ENCODE measurements at places on chromosomes 7 and 10.

DNA sequence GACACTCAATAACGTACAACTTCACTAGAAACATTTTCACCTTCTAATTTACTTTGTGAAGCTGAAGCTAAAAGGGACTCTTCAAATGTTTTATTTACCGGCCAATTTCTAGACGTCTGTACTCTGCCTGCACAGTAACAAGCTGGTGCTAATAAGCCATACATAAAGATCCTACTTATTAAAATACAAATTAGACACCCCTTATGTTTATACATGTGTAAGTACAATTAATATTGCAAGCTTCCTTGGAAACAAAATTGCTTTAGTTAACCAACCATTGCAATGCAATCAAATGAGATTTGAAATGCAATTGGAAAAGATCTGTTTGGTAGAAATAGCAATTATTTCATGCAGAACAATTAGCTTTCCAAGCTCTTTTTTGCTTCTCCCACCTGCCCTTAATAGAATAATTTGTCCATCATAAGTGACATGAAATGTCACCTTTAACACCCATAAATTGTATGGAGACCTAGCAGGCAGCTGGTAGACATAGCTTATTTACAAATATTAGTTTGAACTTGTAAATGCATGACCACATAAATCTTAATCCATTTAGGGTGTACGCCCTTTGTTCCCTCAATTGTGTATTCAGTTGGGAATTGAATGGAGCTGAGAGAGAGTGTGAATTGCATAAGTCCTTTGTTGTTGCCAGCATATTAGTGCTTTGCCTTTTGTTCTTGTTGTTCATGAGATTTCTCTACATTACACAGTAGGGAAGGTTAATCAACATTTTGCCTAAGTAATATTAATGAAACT, 277.1 kb downstream of the CACNA2D1 start:
- DNase-seq = no peak

DNA sequence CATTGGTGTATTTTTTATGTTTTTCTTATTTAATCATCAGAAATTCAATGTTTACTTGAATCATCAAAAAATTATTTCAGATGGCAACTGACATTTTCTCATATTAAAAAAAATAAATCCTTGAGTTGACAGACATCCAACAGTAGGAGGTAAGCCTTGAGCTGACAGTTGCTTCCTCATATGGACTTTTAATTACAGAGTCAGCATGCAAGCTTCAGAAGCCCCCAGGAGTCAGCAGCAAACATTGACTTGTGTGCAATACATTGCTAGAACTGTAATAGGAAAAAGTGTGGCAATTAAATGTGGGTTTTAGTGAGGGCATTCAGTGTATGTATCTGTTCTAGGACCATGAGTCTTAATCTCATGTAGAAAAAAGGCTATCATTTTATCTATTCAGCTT, 62.4 kb upstream of the TAS2R16 start:
- DNase-seq = no peak

GRCh38 chr10:46228563-46229071, 58.2 kb upstream of the ANTXRL start:
- DNase-seq = peak; percentile 50

DNA sequence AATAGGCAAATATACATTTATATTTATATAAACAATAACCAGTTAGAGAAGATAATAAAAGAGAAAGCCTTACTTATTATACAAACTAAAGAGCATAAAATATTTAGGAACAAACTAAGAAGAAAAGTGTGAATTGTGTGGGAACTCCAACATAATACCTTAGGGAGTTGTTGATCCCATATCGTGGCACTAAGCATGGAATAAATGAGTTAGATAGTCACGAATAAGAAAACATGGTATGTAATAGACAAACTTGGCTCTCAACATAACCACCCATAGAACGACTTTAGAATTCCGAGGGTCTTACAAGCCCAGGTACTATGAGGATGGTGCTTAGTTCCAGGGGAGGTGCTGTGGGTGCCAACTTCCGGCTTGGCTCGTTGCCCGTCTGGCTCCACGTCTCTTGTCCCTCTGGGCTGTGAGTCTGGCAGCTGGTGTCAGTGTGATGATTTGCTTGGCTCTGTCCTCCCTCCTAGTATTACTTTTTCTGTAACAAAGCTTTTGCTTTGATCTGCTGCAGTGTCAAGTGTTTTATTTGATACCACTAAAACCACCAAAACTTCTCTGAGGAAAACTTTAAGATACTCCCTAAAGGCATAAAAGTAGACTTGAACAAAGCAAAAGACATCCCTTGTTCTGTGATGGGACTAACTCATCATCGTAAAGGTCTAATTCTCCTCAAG, 9.5 kb upstream of the RBM20 start:
- DNase-seq = no peak

GRCh38 chr10:117318909-117319308, 56.3 kb downstream of the PDZD8 start:
- peak; percentile 7 for DNase-seq

DNA sequence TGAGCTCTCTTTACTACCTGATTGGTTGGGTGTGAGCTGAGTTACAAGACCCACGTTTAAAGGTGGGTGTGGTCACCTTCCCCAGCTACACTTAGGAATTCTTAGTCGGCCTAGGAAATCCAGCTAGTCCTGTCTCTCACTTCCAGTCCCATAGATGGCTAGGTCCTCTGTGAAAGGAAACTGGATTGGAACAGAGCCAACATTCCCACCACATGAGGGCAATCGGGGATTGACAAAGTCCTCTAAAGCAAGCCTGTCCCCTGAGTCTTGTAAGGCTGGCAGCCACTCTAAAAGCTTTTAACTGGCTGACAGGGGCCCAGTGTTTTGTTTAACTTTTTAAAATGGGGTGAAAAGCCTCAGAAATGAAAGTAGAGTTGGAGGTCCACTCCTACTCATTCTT, 15.1 kb upstream of the CROT start:
- no peak for DNase-seq

DNA sequence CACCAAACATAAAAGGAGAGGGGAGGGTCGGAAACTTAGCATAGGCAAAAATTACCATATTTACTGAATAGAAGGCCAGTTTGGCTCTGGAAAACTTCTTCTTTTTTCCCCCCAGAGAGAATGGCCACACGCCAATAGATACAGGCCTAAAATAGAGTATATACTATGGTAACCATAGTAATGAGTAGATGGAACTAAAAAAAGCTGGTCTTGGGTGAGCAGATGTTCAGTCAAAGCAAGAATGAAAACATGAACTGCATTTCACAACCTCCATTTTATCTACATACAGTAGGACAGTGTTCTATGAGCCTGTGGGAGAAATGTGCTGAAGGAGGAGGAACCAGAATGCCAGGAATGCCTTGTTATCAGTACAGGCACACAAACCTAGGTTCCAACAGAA, 141.7 kb upstream of the SEMA3A start:
- no peak for DNase-seq

DNA sequence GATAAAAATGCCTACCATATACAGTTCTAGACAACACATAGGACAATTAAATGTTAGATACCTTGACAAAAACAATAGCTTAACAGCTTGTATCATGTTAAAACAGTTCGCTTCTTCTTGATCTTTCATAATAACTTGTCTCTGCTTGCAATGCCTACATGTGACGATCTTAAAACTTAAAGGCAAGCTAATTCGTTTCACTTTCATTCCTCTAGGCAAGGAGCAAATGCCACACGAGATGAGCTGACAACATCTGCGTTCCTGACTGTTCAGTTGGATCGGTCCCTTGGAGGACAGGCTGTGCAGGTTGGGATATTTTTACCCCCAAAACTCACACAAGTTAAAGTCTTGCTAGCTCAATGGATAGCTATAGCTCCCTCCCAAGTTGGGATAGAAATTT, 51.6 kb upstream of the ARL4A start:
- DNase-seq = peak; percentile 57

DNA sequence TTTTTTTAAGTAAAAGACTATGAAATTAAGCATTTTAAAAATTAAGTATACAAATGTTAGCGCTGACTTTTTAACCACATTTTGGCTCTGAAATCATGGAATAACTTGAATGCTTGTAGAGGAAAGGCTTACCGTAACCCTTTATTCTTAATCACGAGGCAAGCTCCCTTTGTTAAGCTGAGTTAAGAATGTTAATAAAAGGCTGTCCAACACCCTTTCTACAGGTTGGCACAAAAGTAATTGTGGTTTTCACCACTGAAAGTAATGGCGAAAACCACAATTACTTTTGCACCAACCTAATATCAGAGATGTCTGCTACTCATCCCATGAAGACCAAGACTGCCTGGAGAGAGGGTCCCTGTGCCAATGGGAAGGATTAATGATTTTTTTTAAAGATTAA, 70.6 kb downstream of the STK17A start:
- no peak for DNase-seq

DNA sequence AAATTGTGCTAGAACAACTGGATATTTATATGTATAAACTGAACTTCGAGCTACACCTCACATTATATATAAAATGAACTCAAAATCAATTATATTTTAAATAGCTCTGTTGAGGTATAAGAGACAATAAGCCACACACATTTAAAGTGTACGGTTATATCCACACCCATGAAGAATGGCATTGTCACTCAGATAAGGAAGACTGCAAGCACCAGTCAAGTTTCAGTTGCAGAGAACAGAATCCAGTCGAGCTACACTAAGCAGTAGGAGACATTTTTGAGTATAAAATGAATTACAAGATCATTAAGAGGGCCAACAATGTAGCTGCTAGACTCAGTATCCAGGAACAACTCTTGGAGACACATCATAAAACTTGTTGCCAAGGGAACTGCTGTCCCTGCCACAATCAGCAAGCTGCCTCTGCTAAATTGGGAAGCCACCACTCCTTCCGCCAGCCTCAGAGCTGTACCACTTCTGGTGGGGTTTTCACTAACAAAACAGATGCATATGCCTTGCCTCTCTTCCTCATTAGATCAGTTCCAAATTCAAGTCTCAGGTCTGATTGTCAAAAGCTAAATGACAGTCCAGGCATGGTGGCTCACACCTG, 19.6 kb upstream of the GPNMB start:
- no peak for DNase-seq

DNA sequence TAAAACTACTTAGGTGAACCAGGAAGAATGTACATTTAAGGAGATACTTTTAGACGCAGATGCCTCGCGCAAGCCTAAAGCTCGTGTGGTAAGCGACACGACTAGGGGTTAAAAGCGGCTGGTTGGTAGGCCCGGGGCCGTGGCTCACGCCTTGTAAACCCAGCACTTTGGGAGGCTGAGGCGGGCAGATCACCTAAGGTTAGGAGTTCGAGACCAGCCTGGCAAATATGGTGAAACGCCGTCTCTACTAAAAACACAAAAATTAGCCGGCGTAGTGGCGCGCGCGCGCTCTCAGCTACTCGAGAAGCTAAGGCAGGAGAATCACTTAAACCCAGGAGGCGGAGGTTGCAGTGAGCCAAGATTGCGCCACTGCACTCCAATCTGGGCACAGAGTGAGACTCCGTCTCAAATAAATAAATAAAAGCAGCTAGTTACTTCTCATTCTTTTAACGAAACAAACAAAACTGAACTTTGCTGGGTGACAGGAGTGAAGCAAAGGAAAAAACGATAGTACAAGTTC, 879 bp downstream of the NUDT5 start:
- DNase-seq = peak; percentile 44

- no peak for DNase-seq
Observed at GRCh38 chr10:97049670-97050069, 136.1 kb downstream of the SLIT1 start.

GRCh38 chr10:1217661-1218060, 161.5 kb downstream of the WDR37 start:
- no peak for DNase-seq

Data from inflammatory macrophage (primary cell).